Aorta (tissue), 5 donors: ENCODE measurements at places on chromosomes 5 and 9. TPM values are rescaled to one million over a fixed set of nuclear protein-coding genes. Genes with fewer than 3 reads are reported as not detected.
A peak's percentile ranks its signal among the peaks of the same experiment; 100 is the strongest.

The SHISAL2B gene
- total RNA-seq = not detected

The RELL2 gene
- 1.5 TPM for total RNA-seq

DNA sequence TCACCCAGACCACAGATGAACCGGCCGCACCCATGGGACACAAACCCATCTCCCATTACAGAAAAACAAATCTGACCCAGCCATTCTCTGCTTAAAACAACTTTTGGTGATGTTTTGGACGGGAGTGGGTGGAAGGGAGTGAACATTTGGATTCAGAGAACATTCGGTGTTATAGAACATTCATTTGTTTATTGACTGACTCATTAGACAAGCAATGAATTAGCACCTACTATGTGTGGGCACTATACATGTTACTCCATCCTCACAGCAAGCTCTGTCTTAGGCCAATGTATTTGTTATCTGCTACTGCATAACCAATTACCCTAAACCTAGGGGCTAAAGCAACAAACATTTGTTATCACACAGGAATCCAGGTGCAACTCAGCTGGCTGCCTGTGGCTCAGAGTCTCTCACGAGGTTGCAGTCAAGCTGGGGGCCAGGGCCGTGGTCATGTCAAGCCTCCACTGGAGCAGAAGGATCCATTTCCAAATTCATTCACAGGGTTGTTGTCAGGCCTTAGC is 5.1 kb upstream of the ERGIC1 start:
- DNase-seq = peak; percentile 52

GRCh38 chr5:171858303-171858702 is 72.7 kb downstream of the SMIM23 start:
- no peak for DNase-seq

- no peak for DNase-seq
Observed at GRCh38 chr9:127292415-127292814, 27.8 kb downstream of the GARNL3 start.

DNA sequence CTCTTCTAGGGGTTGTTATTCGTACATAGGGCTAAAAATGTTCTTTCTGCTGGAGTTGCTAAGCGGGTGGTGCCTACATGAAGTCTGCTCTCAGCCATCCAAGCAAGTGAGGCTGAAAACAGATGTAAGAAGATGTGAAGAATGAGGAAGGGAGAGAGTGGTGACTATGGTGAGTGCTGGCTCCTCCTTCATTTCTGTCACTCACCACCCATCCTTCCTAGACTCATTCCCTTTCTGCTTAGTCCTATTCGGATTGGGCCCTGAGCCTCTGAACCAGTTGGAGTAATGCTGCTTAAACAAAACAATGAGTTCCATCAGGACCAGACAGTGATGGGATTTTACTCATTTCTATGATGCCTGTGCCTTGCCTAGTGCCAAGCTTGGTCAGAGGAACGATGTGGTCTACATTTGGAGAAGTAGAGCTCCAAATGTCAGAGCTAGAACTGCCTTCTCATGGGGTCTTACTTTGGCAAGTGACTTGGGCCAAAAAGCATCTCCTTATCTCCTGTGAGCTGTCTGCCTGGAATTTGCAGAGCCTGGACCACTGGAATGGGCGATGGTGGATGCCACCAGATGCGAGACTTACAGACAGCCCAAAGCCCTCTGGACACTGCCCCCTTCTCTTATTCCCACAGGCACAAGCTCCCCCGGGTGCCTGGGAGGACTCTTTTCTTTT is 192.9 kb downstream of the FBXL7 start:
- no peak for DNase-seq

DNA sequence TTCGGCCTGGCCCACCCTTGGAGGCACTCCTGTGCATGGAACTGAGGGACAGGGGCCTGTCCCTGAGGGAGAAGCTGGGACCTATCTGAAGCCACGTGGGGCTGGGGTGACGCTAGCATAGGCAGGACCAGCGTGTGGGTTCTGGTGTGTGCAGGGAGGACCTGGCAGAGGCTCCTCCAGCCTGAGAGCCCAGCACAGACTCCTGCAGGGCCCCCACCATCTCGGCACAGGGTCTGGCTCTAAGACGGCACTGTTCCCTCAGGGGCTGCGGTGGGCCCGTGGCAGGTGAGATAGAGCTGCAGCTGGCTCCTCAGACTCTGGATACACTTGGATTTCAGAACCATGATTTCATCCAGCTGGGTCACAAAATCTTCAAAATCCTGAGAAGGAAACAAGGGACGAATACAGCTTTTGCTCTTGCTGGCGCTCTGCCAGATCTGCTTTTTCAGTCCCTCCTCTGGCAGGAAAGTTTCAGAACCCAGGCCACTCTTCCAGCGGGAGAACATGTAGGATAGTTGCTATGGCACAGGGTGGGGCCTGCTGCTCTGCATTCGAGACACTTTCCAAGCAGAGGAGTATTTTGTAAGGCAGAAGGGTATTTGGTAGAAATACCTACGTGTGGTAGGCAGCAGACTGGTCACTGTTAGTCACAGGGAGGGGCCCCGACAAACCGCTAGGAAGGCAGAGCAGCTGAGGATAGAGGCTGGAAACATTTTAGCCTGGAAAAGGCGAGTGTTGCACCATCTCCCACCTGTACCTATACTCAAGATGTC is 74.7 kb downstream of the KIF24 start:
- DNase-seq = no peak

DNA sequence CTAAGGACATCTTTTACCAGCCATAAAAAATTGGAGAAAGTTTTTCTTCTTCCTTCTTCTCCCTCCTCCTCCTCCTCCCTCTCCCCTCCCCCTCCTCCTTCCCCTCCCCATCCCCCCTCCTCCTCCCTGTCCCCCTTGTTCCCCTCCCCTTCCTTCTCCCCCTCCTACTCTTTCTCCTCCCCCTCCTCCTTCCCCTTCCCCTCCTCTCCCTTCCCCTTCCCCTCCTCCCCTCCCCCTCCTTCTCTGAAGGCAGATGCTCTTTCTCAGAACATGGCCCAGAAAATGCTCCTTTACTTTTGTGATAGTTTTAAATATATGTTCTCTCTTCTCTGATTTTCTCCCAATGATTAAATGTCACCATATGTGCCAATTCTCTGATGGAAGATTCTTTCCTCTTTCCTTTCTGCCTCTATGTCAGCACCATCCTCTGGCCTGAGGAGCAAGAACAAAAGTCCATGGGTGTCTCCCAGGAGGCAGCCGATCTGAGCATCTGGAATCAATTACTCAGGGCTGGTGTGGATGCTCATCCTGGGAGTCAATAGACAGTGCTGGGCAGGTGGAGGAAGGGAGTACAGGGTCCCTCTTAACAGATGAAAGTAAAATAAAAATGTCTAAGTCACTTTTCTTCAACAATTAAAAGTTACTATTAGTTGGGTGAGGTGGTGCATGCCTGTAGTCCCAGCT is 63.0 kb upstream of the GNA14 start:
- no peak for DNase-seq

- DNase-seq = peak; percentile 69
Observed at GRCh38 chr5:172455511-172456061, 1.3 kb upstream of the SH3PXD2B start.

DNA sequence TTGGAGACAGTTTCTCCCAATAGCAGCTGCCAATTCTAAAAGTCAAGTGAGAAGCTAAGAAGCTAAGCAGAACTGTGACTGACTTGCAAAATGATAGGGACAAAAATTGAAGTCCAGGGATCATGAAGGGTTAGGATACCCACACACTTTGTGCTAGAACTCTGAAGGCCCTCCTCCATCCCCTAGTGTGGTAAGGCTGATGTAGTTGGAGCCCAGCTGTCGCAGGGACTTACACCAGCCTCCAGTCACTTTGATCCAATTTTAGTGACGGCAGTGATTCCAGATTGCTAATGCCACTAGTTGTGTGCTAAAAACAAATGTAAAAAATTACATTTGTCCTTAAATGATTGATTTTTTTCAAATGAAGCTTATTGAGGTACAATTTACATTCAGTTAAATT is 742.7 kb upstream of the ZNF608 start:
- DNase-seq = no peak

DNA sequence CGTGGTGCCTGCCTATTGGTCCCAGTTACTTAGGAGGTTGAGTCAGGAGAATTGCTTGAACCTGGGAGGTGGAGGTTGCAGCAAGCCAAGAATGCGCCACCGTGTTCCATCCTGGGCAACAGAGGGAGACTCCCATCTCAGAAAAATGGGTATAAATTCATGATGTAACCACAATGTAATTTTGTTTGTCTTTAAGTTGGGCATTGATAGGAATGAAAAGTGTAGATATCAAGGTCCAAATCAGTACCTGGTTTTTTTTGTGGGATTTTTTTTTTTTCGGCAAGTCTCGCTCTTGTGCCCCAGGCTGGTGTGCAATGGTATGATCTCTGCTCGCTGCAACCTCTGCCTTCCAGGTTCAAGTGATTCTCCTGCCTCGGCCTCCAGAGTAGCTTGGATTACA is 7.4 kb downstream of the NPM1 start:
- DNase-seq = no peak

- DNase-seq = peak; percentile 38
Observed at GRCh38 chr5:172624083-172624995, 16.7 kb upstream of the NEURL1B start.

GRCh38 chr9:92735636-92736562 is 28.7 kb downstream of the BICD2 start:
- peak; percentile 53 for DNase-seq

DNA sequence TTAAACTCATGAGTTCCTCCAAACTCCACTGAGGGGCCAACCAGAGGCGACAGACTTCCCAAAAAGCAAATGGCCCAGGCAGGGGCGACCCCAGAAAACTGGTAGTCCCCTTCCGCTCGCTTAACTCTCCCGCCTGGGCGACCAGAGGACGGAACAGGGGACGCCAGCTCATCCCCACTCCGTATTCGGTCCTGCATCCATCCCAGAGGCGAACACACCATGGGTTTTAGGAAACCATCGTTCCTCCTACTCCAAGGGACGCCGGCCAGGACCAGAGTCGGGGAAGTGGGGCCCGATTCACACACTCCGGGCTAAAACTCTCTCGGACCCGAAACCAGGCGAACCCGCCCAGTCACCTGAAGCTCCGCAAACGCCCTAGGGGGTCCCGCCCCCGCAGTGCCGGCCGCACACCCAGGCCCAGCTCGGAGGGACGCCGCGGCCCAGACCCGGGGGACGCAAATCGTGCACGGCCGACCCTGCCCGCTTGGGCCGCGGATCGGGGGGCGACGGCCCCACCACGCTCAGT is 478 bp downstream of the TEX10 start:
- peak; percentile 80 for DNase-seq

The KIF4B gene
- total RNA-seq = 0.06 TPM

GRCh38 chr5:78544561-78545201 is 103.9 kb downstream of the LHFPL2 start:
- DNase-seq = no peak

- no peak for DNase-seq
Observed at GRCh38 chr9:101585740-101586139, 9.0 kb downstream of the PPP3R2 start.

The ATP10B gene
- total RNA-seq = not detected

- no peak for DNase-seq
Observed at GRCh38 chr5:147481874-147482705, 27.8 kb downstream of the DPYSL3 start.

- peak; percentile 34 for DNase-seq
Observed at GRCh38 chr5:1670351-1670750, 129.3 kb downstream of the MRPL36 start.

- DNase-seq = no peak
Observed at GRCh38 chr9:14362175-14362574, 48.2 kb upstream of the NFIB start.
